ENCODE measurements at places on chromosomes 12 and 14.

DNA sequence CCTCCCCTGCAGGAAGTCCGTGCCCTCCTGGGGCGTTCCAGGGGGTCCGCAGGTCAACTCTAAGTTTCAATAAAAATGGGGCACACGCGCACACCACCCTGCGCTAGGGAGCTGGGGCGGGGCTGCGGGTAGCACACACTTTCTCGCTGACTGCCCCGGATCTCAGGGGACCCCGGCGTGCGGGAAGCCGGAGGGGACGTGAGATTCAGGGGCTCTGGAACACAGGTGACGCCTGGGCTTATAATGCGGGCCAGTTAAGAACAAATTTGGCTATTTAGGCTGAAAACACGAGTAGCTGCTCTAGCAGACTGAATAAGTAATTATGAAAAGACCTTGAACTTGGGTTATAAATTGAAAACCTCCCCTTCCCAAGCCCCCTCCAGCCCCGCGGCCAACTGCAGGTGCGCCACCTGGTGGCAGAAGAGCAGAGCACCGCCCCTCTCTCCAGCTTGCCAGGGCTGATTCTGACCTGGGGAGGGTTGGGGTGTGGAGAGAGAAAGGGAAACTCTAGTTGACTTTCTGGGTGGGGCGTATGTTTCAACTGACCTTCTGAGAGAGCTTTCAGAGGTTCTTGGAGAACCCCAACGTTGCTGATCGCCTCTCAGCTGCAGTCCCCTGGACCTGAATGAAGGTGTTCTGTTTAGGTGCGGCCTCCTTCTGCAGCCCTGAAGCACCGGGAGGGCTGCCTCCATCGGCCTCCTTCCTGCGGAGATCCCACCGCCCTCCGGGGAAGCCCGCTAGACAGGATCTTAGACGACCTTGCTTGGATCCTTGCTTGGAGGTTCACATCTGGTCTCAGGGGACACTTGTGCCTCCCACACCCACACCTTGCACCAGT, 118.4 kb upstream of the EVL start:
- DNase-seq = peak; percentile 48

- peak; percentile 56 for DNase-seq
Observed at GRCh38 chr14:72420749-72421474, 473.0 kb downstream of the DPF3 start.

DNA sequence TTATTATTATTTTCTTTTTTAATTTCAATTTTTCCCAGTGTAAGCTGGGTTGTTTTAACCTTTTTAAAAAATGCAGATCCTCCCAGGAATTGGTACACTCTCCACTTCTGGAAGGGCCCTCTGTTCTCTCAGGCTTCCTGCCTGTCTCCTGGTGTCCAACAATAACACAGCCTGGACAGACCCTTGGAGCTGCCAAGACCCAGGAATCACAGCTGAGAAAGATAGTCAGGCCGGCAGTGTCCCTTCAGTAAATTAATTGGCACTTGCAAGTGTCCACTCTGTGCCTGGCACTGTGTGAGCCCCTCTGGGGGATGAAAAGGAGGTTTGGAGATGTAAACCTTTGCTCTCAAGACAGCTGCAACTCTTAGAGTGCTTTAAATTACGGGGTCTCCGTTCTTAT, 113.3 kb downstream of the SMOC1 start:
- DNase-seq = no peak

DNA sequence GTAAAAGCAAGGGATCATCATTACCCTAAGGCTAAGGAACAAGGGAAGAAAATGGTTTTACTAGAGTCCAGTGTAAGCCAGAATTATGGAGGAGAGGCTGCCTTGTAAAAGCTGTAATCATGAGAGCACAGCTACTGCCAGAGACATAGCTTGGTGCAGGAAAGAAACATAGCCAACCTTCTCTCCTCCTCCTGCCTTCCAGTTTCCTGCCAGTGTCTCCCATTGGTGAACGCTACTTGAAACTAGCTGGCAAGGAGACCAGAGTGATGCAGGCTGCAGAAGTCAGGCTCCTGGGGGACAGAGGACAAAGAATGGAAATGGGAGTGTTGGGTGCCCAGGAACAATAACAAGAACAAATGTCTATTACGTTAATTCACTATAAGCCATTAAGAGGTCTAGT, 158.5 kb downstream of the NELL2 start:
- DNase-seq = no peak

- no peak for DNase-seq
Observed at GRCh38 chr14:60815371-60815770, 80.8 kb downstream of the MNAT1 start.

- DNase-seq = no peak
Observed at GRCh38 chr12:48832321-48833060, 14.2 kb downstream of the CACNB3 start.

- no peak for DNase-seq
Observed at GRCh38 chr12:63821781-63822251, 22.7 kb upstream of the SRGAP1 start.

GRCh38 chr12:68641138-68641537, 30.4 kb downstream of the RAP1B start:
- DNase-seq = peak; percentile 35

GRCh38 chr12:93032758-93033157, 103.7 kb upstream of the EEA1 start:
- no peak for DNase-seq

DNA sequence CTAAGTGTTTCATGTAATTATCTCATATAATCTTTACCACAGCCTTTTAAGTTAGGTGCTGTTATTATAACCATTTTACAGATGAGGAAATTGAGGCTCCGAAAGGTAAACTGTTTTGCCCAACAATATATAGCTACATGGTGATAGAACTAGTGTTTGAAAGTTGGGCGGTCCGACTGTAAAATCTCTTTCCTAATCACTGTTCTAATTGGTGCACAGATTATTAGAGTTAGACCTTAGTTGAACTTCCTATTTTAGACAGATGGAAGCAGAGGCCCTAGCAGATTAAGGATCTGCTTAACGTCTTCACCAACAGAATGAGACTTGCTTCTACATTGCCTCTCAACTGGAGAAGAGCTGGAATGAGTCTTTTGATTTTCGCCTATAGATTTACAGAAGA, 30.0 kb upstream of the DUSP6 start:
- DNase-seq = no peak

- DNase-seq = no peak
Observed at GRCh38 chr12:18108611-18109010, 18.6 kb upstream of the RERGL start.

- no peak for DNase-seq
Observed at GRCh38 chr12:131471946-131472732, 238.8 kb upstream of the SFSWAP start.

DNA sequence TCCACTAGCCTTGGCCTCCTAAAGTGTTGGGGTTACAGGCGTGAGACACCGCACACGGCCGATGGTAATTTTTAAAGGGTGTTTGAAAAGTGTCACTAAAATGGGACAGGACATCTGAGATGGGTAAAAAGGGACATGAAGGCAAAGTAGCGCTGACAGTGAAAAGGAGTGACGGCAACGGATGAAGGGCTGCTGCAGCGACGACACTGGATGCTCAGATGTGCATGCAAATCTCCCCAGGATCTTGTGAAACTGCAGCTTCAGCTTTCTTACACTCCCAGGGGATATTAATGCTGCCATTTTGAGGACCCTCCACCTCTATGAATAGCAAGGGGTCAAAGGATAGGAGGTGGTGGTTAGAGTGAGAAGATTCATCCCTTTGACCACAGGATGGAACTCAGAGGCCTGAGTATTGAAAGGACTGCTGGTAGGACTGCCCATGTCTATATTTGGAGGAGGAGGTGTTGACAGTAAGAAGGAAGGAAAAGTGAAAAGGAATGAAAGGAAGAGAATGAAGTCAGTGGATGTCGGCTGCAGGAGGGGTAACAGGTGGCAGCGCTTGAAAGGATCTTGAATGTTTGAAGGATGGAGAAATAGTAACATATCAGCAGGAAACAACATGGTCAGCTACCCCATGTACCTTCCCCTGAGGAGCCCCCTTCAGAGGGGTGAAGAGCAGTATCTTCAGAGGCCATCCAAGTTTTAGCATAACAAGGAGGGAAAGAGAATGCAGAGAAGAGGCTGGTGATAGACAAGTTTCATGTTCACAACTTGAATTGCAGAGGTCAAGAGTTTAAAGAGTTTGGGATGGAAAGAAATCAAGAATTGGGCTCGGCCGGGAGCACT, 37.1 kb downstream of the CLIP1 start:
- DNase-seq = no peak

DNA sequence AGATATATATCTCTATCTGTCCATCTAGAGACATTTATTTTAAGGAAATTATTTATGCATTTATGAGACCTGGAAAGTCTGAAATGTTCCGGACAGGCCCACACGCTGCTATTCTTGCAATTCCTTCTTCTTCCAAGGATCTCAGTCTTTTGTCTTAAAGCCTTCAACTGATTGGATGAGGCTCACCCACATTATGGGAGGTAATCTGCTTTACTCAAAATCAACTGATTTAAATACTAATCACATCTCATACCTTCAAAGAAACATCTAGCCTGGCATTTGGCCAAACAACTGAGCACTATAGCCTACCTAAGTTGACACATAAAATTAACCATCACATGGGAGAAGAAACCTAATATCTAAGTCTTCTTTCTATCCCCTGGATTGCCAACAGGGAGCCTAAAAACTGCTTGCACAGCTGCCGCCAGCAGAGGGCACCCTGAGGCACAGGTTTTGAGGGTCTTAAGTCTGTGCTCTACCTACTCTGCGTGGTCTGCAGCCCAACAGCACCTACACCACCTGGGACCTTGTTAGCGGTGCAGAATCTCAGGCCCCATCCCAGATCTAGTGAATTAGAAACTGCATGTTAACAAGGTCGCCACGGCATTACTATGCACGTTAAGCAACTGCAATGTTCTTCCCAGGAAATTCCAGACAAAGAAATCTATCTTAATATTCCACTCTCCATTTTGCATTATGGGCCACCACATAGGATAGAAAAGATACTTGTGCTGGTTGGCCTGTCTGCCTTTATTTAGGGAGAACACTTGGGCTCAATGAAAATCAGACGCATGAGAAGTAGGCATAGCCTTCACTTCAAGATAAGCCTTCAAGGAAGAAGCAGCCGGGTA, 249.7 kb downstream of the FOXG1 start:
- DNase-seq = no peak

GRCh38 chr12:121114019-121114639, 18.5 kb upstream of the P2RX7 start:
- no peak for DNase-seq

DNA sequence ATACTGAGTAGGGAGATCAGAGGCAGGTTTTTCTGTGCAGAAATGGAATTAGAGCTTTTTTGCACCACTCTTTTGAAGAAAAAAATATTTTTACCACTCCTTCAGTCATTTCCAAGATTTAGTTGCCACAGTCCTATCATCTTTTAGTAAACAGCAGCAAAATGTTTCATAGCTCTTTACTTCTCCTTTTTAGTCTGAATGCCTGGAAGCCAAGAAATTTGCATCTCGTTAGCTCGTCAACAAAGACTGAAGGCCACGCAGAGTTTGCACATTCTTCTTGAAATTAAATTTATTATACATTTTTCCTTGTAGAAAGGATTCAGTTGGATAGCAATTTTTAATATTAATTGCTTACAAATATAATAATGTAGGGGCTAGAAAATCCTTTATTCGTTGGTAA, 544.5 kb upstream of the ATP2B1 start:
- no peak for DNase-seq

GRCh38 chr14:99093532-99094517, 178.2 kb downstream of the BCL11B start:
- no peak for DNase-seq

DNA sequence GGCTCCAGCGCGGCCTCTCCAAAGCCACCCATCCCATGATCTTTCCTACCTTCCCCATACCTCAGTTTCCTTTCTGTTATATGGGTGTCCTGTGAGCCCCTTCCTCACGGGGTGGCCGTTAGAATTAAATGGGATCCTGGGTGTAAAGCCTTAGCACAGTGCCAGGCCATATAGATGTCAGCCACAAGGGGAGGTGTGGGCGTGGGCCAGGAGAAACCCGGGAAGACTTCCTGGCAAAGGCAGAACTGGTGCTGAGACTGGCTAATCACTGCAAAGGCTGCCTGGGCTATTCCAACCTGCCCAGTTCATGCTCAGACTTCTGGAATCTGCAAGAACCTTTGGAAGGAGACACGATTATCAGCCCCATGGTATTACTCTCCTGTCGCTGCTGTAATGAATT, 11.0 kb upstream of the NCOR2 start:
- DNase-seq = no peak

DNA sequence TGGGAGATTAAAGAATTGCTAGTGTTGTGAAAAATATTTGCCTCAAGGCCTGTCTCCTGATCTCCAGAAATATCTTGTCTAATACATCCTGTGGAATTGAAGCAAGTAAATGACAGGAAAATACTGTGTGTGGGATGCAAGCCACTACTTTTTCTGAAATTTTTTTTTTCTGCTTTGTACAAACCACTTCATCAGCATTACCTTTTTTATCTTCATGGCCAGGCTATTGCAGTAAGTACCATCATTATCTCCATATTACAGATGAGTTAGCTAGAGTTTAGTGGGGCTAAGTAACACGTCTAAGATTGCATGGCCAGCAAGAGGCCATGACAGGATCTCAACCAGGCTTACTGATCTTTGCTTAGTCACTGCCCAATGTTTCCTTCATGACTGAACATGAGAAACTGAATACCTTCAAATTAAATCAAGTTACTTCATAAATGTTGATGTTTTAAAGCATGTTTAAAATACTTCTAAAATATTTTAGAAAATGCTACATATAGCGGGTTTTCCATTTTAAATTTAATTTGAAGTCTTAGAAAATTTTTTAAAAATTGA, 273.7 kb downstream of the SLC6A15 start:
- no peak for DNase-seq

DNA sequence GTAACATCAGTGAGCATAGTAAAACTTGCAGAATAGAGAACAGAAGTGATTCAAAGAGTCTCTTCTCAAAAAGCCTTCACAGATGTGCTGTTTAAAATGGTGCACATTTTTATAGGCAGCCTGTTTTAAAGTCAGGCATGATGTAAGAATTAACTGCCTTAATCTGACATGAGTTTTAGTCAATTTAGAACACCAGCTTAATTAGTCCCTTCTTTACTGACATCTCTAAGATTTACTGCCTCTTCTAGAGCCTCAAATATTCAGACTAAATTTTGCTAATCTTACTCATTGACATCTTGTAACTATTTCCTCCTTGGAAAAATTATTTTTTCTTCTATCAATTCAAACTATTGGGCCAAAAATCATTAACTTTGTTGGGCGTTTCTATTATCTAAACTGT, 782.5 kb downstream of the C12orf50 start:
- DNase-seq = no peak

- DNase-seq = no peak
Observed at GRCh38 chr14:99030454-99030853, 241.5 kb downstream of the BCL11B start.

GRCh38 chr12:6443361-6443983, 1.3 kb upstream of the CD27 start:
- peak; percentile 29 for DNase-seq

GRCh38 chr14:75123991-75124390, 2.9 kb downstream of the NEK9 start:
- no peak for DNase-seq

GRCh38 chr12:121770813-121771625, 22.5 kb downstream of the RHOF start:
- no peak for DNase-seq
